ENCODE measurements at places on chromosomes 6 and 20.

DNA sequence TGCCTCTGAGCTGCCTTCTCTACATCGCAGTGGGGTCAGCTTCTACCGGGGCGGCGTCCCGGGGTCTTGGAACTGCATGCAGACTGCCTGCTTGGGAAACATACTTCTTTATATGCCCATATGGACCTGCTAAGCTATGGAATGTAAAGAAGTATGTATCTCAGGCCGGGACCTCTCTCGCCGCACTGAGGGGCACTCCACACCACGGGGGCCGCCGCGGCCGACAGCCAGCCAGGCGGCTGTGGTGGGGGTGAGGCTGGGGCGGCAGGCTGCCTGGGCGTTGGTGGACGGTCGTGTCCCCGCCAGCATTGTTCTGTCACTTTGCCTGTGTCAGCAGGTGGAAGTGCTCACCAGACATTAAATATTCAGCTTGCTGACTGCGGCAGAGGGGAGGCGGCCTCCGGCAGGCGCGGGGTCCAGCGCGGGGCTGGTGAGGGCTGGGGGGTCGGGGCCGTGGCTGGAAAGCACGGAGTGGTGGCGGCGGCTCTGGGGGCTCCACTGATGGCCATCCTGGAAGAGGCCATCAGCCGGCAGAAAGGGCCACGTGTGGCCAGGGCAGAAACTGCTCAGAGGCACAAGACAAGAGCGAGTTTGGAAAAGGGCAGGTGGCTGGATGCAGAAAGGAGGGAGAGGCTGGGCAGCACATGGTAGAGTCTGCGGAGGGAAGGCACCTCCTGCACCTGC lies 78.6 kb upstream of the GATA5 start:
- DNase-seq = no peak

DNA sequence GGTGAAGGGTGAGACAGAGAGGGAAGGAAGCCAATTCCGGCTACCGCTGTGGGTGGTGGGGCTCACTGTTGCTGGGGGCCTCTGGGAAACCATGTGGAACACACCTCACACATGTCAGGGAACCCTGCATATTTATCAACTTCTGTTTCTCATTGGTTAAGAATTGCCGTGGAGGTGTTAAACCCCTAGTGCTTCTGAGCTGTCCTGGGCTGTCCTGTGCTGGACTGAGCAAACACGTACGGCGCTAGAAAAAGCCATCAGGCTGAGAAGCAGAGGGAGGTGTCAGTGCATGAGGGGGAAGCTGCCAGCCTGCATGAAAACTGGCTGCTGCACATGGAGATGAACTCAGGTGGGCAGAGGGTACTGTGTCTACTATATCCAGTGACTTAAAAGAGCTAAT lies 103.9 kb upstream of the JAG1 start:
- DNase-seq = no peak

GRCh38 chr6:10136636-10137035 lies 278.2 kb downstream of the TFAP2A start:
- DNase-seq = no peak

- no peak for DNase-seq
Observed at GRCh38 chr20:2795451-2795850, 5.0 kb downstream of the CPXM1 start.

GRCh38 chr20:40081653-40082052 lies 607.4 kb downstream of the MAFB start:
- no peak for DNase-seq

- no peak for DNase-seq
Observed at GRCh38 chr6:159308198-159308597, 139.0 kb downstream of the FNDC1 start.

All from astrocyte of the cerebellum (primary cell).